ENCODE measurements at places on chromosomes 5 and 9.

DNA sequence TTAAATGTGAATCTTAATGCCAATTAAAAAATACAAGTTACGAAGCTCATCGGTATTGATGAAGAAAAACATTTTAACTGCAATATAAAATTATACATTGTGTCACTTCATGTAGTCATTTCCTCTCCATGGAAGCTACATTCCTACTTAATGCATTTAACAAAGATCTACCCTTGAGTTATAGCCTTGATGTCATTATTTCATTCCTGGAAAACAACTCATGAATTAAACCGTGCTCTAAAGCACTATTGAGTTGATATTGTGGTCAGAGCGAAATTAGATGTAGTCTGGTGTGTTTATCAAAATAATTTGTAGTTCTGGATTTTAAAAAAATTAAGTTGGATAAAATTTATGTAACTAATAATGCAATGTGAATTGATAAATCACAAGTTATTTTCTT, 11.1 kb downstream of the C5orf47 start:
- no peak for DNase-seq

DNA sequence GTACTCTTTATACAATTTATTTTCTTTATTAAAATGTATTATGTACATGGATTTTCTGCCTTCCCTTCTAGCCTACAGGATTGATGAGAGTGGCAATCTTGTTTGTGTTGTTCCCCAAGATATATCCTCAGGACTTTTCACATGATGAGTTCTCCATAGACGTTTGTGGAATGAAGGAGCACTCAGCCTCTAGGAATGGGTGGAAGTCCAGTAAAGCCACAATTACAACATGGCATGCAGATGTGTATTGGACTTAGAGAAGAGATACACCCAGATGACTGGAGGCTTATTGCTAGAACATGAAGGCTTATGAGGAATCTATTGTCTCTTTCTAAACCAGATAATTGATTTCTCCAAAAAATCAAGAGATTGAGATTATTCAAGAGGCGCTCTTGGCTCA, 8.2 kb upstream of the DOCK2 start:
- no peak for DNase-seq

DNA sequence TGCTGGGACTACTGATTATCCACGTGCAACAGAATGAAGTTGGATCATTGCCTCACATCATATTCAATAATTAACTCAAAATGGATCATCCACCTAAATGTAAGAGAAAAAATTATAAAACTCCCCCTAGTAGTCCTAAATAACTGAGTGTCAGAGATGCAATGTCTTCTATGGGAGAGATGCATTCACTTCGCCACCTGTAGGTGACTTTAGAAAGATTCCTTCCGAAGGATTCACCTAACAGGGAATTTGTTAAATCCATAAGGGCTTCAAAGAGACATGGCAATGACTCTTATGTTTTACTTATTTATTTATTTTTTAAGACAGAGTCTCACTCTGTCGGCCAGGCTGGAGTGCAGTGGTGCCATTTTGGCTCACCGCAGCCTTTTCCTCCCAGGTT, 526.0 kb downstream of the MTRR start:
- DNase-seq = no peak

- DNase-seq = no peak
Observed at GRCh38 chr9:136537896-136538598, 7.8 kb downstream of the NOTCH1 start.

- DNase-seq = no peak
Observed at GRCh38 chr5:62263401-62263800, 42.6 kb upstream of the KIF2A start.

- DNase-seq = no peak
Observed at GRCh38 chr5:30523061-30523460, 670.4 kb upstream of the CDH6 start.

DNA sequence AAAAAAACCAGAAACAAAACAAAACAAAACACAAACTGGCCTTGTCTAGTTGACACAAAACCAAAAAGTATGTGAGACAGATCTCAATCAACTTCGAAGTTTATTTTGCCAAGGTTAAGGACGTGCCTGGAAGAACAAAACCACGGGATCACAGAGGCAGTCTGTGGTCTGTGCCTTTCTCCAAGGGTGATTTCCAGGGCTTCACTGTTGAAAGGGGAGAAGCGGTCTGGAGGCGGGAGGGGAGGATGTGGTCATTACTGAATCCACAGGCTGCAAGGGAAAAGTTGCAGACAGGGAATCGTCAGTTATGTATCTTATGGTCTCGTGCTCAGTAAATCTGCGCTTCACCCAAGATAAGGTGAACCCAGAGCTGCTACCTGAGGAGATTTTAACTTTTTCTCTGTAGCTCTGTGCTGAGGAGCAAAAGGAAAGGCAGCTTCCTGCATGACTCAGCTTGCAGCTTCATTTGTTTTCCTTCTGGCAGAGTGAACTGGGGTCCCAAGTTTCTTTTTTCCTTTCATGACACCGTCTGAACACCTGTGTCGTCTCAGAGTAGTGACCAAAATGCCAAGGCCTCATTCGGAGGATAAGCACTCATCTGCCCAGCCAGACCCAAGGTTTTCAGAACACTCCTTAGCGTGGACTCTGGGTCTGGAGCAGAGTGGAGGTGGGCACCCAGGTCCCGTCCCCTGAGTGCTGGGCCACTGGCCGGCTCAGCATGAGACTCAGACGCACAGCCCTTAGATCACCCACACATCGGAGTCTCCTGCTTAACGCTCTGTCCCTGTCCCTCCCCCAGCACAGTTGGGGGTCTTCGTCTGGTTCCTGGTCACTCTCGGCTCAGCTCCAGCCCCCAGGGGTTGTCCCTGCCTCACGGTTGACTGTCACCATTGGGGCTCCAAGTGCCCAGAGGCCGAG, 25.9 kb downstream of the ROPN1L start:
- DNase-seq = no peak

- no peak for DNase-seq
Observed at GRCh38 chr5:35246900-35247647, 16.8 kb upstream of the PRLR start.

- no peak for DNase-seq
Observed at GRCh38 chr5:135561266-135561665, 17.5 kb downstream of the CXCL14 start.

- no peak for DNase-seq
Observed at GRCh38 chr5:176943816-176944215, 44.7 kb upstream of the HK3 start.

DNA sequence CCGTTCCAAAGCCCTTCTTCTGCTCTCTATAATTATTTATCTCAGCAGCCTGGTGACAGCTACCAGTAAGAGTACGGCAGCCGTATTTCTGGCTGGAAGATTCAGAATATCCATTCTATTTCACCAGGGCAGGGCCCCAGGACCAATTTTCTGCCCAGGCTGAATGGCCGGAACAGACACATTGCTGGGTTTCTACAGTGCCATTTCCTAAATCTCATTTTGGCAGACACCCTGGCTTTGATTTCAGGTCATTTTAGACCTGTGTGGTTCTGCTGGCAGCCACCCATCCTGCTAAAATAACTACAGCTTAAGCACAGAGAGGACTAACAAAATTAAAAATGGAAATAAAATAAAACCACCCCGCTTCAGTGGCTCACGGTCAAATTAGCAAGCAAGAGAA, 95.0 kb downstream of the CRB2 start:
- DNase-seq = no peak

DNA sequence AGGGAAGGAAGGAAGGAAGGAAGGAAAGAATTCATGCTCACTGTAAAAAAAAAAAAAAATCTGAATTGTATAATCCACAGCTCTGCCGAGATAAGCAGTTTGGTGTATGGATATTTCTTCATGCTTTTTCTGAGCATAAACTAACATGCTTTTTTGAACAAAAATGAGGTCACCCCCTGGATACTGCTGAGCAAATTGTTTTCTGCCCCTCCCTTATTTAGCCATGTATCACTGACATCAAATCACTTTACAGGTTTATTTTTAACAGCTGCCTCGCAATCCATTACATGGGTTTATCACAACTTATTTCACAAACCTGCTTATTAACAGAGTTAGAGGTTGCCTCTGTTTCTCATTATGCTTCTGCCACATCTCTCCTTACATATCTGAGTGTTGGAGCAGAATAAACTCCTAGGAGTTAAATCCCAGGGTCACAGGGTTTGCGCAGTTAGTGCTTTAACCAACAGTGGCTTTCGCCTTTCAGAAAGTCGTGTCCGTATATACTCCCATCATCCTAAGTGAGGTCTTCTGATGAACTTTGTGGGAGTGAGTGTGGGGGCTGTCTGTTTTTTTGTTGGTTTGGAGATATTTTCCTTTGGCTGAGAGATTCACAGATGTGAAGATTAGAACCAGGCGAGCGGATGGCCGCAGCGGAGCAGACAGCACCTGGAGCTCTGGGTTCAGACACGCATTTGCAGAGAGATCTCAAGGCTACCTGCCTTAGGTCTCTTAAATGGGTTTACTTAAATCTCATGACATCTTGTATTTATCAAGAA, 57.7 kb downstream of the AK8 start:
- no peak for DNase-seq

DNA sequence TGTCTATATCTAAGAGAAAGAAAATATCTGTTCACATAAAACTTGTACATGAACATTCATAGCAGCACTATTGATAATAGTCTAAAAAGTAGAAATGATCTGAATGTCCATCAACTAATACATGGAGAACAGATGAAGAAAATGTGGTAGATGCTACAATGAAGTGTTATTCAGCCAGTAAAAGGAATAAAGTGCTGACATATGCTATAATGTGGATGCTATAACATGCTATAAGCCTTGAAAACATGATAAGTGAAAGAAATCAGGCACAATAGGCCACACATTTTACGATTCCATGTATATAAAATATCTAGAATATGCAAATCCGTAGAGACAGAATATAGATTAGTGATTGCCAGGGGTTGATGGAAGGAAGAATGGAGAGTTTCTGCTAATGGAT, 146.8 kb downstream of the SEMA5A start:
- DNase-seq = no peak

GRCh38 chr5:141514330-141515133, 25.7 kb downstream of the PCDHGC5 start:
- DNase-seq = no peak

GRCh38 chr5:151005950-151006576, 14.3 kb upstream of the GPX3 start:
- DNase-seq = no peak

GRCh38 chr9:137088121-137088520, 1.3 kb downstream of the MAN1B1 start:
- DNase-seq = no peak

- no peak for DNase-seq
Observed at GRCh38 chr5:82106756-82107155, 134.9 kb downstream of the ATG10 start.

DNA sequence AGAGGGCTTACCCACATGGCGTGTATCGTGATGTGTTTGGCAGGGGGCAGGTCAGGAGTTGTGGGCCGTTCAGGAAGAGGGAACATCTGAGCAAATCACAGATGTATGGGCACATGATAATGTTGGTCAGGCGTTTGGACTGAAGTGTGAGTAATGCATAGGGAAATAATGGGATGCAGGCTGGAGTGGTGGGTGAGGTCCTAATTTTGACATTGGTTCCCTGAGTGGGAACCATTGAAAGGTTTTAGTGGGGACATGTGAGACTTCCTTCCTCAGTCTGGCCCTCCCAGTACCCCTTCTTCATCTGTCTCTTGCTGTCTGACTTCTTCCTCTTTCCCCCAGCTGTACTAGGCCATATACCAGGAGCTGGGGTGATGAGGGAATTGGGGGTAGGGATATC, 7.6 kb downstream of the OTULIN start:
- no peak for DNase-seq

- no peak for DNase-seq
Observed at GRCh38 chr9:89985068-89985467, 380.3 kb downstream of the GADD45G start.

GRCh38 chr5:102628441-102629175, 126.5 kb upstream of the PAM start:
- no peak for DNase-seq

DNA sequence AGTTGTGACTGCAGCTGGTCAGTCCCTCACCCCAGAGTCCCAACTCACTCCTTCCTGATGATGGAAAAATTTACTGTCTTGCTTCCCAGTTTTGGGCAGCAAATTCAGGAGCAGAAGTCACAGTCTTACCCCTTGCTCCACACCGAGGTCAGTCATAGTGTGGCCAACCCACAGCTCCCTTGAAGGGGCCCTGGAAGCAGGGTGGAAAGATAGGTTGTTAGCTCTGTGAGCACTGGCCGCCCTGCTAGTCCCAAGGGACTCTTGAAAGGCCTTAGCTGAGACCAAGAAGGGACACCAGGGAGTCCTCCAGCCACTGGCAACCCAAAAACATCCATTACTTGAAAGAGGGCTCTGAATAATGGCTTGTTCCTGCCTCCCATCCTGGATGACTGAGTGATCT, 40.0 kb downstream of the GSN start:
- DNase-seq = no peak

DNA sequence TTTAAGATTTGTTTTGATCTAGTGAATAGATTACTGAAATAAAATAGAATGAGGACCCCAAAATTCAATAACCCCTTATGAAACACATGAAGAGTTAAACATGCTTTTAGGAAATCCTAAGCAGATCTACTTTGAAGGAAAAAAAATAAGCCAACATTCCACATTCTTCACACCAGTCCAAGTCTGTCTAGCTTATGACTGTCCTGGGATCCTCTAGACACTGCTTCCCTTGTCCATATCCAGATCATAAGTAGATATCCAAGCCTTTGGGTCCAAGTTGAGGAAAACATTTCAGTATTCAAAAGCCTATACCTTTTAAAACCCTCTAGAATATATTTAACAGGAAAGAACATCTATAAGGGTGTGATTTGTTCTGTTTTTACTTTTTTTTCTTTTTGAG, 58.8 kb upstream of the MINAR2 start:
- no peak for DNase-seq

DNA sequence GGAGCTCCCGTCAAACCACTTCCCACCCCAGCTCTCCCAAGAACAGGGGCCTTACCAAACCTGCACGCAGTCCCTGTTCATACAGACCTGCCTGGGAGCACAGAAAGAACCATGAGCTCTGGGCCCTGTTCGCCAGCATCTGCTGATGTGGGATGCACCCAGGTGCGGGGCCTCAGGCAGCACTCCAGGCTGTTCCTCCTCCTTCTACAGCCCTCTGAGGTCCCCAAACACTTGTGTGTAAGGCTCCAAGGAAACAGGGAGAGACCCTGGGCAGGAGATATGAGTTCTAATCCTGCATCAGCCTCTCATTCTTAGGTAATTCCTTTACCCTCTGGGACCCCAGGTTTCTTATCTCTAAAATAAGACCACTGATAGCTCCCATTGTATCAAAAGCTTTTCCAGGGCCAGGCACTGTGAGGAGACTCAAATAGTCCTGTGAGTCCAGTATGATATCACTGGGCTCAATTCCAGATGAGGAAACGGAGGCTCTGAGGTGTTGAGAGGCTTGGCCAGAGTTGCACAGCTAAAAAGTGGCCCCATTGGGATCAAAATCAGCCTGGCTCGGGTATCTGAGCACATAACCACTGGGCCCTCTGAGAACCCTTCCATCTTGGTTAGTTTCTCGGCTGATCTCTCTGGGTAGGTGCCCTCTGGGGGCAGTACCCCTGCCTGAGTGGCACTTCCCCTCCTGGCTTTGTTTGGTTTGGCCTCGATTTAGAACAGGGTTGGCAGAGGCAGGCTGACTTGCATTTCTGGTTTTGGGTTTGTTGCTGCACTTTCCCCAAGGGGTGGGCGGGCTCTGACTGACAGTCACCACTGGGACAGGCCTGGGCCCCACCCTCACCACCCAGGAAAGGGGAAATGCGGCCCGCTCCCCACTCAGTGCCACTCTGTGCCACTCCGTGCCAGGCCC, 116.8 kb downstream of the RGS3 start:
- DNase-seq = peak; percentile 27

GRCh38 chr9:113996531-113997001, 81.5 kb downstream of the AMBP start:
- DNase-seq = no peak

All from stimulated activated CD8-positive, alpha-beta memory T cell treated with anti-CD3 and anti-CD28 coated beads, Interleukin-15, amount 100 ng/mL, for 24 hours (primary cell).